ENCODE measurements at places on chromosomes 7 and 10.

- DNase-seq: no peak
These were observed 3.3 kb downstream of the REPIN1 start for GRCh38 chr7:150371996-150372270.

DNA sequence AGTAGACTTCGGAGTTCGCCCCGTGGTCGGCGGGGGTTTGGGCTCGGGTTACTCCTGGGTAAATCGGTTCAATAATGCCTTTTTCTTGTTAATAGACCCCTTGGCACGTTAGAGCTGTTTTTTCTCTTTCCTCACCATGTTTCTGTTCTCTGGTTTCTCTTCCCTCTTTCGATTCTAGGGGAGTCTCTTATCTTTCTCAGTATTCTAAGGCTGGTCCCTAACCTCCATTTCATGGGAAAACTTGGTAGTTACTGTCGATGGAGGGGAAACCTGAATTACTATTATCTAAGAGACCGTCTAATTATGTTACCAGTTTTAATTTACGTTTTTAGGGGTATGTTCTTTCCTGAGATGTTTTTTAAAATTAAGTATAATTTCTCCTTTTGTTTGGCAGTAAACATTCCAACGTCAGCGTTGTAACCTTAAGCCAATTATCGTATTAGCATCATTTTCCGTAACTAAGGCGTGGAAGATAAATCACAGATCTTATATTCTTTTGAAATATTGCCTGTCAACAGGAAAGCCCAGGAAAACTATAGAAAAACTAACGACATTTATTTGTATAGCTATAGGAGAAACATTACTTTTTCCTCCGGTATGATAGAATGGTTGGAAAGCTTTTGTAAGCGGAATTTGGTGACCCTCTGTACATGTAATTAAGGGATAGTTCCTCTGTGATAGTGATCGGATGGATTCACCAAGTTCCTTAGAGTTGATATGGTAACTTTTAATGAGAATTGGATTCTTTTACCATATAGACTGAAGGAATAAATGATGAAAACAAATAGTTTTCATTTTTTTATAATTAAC lies 847 bp downstream of the BTAF1 start:
- DNase-seq: no peak

DNA sequence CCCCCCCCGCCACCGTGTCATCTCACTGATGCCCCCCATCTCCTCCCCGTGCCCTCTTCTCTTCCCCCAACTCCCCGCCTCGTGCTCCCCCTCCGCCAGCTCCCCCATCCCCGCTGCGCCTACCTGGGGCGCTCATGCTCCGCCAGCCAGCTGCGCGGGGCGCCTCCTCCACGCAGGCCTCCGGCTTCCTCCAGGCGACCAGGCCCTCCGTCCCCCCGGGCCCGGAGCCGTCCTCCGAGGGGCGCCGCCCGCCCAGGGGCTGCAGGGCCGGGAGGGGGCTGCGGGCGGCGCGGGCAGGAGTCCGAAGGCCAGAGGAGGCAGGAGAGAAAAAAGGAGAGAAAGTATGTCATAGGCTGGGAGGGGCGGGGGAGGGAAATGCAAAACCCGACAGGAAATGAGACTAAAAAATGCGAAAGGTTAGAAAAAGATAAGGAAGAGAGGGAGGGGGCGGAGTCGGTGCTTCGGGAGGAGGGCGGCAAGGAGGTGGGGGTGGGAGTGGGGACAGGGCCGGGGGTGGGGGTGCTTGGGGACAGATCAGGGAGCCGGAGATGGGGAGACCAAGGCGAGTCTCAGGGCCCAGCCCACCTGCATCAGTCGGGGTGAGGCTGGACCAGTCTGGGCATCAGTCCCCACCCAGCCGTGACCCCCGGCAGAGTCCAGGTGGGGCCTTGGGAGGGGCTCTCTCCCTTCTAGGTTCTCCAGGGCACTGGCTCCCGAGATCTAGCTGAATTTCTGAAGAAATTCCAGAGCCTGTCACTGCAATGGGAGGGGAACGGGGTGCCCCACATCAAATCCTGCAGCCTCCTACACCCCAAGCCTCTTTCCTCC lies at the start of gene CARD11:
CARD11 (minus strand) TSS at position 324 of the 828 bp plus-strand sequence. CDS start 85,361 bp downstream, outside the sequence.
- no peak for DNase-seq

- DNase-seq: no peak
These were observed 73.3 kb downstream of the SKIDA1 start for GRCh38 chr10:21452203-21452602.

- no peak for DNase-seq
These were observed 47.2 kb upstream of the WDR11 start for GRCh38 chr10:120803972-120804371.

DNA sequence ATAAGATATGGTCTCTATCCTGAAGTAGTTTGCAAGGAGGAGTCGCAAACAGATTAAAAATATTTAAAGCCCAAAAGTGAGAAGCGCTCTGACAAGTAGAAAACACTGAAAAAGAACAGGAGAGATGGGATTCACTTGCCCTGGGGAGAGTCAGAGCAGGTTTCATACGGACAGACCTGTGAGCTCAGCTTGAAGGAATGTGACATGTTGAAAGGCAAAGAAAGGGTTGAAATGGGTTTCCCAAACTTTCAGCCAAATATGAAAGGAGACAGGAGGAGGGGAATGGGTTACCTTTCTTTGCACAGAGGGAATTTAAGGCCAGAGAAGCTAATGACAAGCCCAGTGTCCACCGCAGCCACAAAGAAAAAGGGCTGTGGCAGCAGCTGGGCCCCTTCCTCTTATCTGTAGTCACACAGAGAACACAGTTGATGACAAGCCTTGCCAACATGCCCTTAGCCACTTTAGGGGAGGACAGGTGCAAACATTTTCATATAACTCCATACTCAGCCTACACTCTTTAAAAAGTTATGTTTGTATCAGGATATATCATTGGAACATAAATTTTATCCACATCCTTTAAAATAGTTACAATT lies 14.9 kb downstream of the HOXA1 start:
- DNase-seq: no peak

DNA sequence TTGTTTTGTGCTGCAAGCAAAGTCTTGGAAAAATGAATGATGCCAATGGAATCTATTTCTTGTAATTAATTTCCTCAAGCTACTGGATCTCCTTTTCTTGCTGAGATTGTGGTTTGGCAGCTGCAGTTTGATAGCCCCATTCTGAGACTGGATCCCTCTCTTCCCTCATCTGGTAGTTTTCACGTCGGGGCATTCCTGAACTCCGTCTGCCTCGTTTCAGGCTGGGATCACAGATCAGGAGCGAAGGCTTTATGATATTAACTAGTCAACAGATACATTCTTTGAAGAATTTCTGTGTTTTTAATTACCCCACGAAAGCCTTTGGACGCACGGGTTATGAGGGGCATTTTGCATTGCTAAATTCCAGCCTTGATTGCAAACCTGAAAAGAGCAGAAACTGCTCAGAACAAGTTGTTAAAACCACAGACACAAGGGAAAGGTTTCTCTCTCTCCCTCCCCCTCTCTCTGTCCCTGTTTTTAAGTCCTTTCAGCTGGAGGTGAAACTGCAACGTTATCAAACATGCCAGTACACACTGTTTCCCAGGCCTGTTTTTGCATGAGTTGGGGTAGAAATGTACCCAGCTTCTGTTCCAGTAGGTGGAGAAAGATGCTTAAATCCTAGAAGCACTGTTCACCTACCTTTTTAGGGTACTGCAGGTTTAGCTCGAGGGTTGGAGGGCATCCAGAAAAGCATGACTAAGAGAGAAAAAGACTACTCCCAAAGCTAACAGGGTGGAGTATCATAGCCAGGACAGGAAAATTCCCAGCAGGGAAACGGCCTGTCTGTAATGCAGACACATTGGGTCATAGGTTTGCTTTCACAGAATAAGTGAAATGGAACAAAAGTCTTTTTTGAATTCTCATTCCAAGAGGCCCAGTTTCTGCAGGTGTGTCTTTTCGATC lies 124.3 kb downstream of the CUX1 start:
- no peak for DNase-seq

DNA sequence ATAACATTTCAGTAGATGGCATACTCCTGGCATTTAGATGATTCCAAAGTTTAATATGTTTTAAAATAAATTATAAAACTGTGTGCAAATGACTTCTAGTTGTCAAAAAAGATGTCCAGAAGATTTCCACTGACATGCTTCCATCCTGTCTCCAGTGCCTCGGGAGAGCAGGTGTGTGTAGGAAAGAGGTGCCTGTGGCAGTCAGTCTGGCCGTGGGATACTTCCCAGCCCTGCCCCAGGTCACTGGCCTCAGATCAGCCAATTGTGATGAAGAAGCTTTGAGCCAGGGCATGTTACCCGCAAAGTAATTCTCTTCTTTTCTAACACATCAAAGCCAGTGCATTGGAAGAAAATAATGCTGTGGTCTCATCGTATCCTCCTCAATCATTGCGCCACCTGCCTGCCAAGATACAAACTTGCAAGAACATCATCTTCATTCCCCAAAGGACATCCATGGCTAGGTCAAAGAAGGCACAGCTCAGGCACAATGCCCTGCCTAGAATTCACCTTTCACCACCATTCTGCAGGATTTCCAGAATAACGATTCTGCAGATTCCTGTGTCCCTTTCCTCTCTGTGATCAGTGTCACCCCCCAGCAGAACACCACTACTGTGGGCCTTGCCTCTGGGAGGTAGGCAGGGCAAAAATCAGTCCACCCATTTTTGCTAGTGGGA lies 6.3 kb upstream of the KCNMA1 start:
- DNase-seq: no peak

DNA sequence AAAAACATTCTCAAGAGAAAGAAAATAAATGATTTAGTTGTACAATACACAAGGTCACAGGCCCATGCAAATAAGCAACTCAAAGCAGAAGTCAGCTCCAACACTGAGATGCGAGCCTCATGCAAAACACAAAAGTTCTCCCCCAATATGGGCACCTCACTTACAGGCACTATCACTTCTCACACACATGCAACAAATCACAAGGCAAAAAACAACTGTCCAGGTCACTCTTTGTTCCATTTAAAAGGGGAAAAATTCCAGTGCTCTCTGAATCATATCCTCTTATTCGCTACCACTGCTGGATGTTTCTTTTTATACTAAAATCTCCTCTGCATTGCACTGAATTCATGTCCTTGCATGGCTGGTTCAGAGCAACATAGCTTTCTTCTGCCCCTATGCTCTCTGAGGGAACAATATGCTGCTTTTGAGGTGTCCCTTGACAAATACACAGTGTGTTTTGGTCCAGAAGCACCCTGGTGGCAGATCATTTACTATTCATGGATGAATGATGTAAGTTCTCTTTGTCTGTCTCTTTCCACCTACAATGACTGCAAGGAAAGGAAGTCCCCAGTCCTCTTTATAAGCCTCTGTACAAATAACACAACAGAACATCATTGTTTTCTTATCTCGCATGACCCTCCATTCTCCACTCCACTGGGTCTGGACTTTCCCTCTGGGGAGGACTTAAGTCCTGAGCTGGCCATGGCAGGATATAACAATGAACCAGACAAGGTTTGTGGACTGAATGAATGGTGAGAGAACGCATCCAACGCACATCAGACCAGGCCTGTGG lies 85.4 kb upstream of the GSDME start:
- DNase-seq: no peak

- DNase-seq: no peak
These were observed 11.9 kb downstream of the PAXIP1 start for GRCh38 chr7:154990964-154991540.

DNA sequence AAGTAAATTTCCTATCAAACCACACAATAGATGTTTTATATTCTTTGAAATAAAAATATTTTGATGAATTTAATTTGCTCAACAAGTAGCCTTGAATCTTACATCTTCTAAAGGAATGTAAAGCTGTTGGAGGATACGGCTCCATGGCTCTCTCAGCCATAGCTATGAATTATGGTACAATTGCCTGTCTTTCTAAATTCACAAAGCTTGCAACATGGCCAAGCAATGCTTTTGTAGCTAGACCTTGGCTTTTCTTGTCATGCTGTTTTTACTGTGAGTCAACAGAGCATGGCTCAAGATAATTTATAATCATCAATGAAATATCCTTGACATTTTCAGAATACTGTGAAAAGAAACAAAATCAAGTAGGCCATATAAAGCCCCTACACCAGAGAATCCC lies 286.7 kb downstream of the CACNA2D1 start:
- no peak for DNase-seq

- no peak for DNase-seq
These were observed 20.8 kb downstream of the LAT2 start for GRCh38 chr7:74230446-74231231.

DNA sequence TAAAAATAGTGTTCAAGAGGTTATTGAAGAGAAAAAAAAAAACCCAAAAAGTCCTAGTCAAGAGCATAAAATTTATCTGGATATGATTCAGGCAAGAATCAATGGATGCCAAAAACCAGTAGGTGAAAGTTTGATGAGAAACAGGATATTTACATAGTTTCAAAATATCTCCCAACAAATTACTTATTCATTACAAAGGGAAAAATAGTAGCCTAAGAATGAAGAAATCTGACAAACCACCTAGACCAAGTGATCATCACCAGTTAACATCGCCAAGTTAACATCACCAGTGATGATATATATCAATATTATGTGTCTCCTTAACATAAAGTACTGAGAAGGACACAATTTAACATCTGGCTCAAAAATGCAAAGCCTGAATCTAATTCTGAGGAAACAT lies 85.2 kb downstream of the RNLS start:
- no peak for DNase-seq

GRCh38 chr10:92103376-92104090 lies 180.0 kb downstream of the BTAF1 start:
- DNase-seq: no peak

DNA sequence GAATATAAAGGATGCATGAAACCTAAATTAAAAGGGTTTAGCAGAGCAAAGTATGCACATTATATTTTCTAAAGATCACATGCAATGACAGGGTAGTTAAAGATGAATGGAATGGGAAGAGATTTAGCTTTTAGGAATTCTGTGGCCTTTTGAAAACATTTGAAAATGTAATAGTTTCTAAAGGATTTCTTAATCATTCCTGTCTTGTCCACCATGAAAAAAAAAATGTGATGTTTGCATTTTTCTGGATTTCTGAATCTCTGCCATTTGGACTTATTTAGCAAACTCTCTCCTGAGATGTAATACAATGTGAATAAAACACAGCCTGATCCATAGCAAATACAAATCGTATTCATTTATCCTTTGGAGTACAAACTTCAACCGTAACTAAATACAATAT lies 126.6 kb upstream of the RAB11FIP2 start:
- DNase-seq: no peak

- no peak for DNase-seq
These were observed 14.7 kb downstream of the EBF3 start for GRCh38 chr10:129949411-129949810.

GRCh38 chr7:82339958-82340357 lies 103.6 kb downstream of the CACNA2D1 start:
- no peak for DNase-seq
